Mesangial cell (primary cell): ENCODE measurements at places on chromosomes 7 and 10. TPM values are rescaled to one million over a fixed set of nuclear protein-coding genes. Genes with fewer than 3 reads are reported as not detected.

The ADARB2 gene
- total RNA-seq = 0.81 TPM in 1 of 2 replicates, not detected in the other

The ITPRID1 gene
- not detected in 2 replicates for total RNA-seq

The HABP2 gene
- total RNA-seq = 0.16 and 1.3 TPM in 2 replicates

The WNT8B gene
- total RNA-seq = not detected in 2 replicates

The CDH23 gene
- under 0.01 and 0.13 TPM in 2 replicates for total RNA-seq

The COL17A1 gene
- 0.16 TPM in 1 of 2 replicates, not detected in the other for total RNA-seq

The CRHR2 gene
- total RNA-seq = not detected in 2 replicates

The SORBS1 gene
- 1.3 and 2.8 TPM in 2 replicates for total RNA-seq

The RGS10 gene
- 31.4 and 32.7 TPM in 2 replicates for total RNA-seq

The LRRD1 gene
- total RNA-seq = not detected in 2 replicates
